ENCODE measurements at places on chromosomes 12 and 14.

DNA sequence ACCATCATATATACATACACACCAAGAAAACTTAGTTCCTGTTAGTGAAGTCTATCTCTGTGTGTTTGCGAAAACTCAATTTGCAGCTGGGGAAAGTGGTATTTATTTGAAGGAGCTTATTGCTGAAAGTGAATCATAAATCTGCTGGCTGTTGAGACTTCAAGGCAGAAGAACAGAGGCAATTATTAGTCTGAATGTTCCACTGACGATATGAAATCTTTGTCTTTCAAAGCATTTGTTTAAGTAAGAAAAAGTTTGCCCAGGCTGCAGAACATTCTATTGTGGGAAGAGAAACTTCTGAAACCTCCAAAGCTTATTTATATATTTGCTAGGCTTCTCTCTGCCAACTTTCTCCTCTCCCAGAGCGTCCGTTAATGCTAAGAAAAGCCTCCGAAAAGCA, 255.7 kb upstream of the TMPO start:
- no peak for DNase-seq

GRCh38 chr12:114834621-114835020, 150.6 kb upstream of the TBX3 start:
- DNase-seq = no peak

DNA sequence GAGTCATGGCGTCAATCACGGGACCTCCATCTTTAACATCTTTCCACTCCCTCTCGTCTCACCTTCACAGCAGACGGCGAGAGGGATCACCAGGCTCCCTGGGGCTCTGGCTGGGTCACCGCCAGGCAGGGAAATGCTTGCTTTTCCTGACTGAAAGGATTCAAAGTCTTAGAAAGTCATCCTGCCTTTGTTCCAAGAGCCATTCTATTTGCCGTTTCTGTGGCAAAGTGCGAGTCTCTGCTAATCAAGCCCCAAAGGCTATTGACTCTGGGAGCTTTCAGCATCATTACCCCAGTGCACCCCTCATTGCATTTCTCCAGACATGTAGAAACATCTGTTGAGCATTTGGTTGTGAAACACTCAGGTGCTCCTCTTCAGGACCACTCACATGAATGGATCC, 69.6 kb downstream of the GSC start:
- DNase-seq = no peak

DNA sequence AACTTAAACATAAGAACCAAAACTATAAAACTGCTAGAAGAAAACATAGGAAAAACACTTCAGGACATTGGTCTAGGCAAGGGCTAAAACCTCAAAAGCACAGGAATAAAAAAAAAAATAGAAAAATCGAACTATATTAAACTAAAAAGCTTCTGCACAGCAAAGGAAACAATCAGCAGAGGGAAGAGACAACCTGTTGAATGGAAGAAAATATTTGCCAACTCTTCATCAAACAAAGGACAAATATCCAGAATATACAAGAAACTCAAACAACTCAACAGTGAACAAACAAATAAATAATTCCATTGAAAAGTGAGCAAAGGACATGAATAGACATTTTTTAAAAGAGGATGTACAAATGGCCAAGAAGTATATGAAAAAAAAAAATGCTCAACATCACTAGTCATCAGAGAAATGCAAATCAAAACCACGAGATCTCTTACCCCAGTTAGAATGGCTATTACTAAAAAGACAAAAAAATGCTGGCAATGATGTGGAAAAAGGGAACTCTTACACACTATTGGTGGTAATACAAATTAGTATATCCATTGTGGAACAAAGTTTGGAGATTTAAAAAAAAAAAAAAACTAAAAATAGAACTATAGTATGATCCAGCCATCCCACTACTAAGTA, 152.0 kb downstream of the NDUFA12 start:
- DNase-seq = no peak

DNA sequence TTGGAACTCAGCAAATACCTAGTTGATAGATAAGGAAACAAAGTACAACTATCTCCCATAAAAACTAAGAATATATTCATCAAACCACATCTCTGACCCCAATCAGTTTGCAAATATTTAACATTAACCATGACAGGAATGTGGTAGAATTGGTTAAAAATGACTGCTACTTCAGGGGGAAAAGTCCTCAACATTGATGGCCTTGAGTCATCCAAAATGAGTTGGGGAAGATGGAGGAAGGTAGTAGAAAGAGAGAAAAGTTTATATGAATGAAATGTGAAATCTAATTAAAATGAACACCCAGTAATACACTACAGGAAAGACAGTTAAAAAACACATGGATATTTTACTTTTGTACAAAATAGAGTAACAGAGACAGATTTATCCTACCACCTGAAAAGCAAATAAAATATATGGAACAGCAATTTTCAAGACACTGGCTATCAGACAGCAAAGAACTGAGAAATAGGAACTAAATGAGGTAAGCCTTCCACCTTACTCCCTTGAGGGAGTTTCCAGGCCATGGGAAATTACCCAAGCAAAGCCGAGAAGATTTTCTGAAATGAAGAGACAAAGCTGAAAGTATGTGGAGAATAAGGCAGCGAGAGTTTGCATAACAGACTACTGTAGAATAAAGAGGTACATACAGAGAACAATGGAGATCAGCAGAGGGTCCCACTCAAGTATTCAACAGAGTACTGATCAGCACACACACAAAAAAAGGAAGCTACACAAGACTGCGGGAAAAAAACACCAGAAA, 49.6 kb downstream of the TC2N start:
- DNase-seq = no peak

DNA sequence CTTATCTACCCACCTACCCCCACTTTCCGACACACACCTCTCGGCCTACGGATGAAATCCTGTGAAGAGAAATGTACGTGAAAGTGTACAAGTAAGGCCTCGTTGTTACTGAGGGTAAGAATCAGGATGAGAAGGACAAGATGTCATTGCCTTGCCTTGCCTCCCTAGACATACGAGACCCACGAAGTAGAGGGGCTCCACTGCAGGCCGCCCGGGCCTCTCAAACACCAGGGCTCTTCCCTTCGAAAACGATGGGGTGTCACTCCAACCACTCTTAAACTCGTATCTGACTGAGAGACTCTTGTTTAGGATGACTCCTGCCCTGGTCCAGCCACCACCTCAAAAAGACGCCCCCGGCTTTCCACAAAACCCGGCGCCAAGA, 498 bp downstream of the RACGAP1 start:
- DNase-seq = no peak

DNA sequence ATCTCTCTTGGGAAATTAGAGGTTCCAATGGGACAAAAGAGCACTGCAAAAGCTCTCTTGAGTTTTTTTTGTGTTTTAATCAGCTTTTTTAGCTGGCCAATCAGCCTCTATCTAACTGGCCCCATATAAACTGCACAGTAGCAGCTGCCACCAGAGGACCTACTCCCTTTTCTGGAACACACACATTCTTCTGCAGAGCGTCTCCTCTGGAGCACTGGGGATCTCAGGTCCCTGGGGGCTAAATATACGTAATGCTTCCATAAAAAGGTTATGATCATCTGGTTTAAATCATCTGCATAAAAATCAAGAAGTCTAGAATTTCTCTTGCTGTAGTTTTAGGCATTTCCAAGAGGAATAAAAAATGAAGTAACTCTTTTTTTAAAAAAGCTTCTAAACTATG, 32.3 kb downstream of the TSPAN8 start:
- no peak for DNase-seq

- no peak for DNase-seq
Observed at GRCh38 chr12:28237423-28237822, 47.2 kb downstream of the CCDC91 start.

GRCh38 chr14:104148433-104149277, 10.3 kb downstream of the KIF26A start:
- peak; percentile 84 for DNase-seq

DNA sequence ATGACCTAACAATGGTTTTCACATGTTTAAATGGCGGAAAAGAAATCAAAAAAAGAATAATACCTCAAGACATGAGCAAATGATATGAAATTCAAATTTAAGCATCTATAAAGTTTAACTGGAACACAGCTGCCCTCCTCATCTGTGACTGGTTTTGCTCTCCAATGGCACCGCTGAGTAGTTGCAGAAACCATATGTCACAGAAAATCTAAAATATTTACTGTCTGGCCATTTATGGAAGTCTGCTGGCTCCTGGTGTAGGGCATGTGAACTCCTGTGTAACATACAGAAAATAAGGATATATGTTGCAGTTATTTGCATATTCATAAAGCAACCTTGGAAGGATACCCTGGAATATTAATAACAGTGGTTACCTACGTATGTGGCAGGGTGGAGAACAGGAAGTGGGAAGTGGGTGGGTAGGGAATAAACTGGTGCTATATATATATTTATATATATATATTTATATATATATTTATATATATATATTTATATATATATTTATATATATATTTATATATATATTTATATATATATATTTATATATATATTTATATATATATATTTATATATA, 48.4 kb downstream of the LTBP2 start:
- no peak for DNase-seq

DNA sequence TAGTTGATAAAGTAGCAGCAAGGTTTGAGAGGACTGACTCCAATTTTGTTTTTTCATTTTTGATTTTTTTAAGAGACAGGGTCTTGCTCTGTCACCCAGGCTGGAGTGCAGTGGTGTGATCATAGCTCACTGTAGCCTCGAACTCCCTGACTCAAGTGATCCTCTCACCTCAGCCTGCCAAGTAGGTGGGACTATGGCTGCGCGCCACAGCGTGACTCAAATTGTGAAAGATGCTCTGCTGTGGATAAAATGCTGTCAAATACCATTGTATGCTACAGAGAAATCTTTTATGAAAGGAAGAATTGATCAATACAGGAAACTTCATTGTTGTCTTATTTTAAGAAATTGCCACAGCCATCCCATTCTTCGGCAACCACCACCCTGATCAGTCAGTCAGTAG, 48.3 kb downstream of the SCN8A start:
- DNase-seq = no peak

- no peak for DNase-seq
Observed at GRCh38 chr12:26244503-26244902, 49.1 kb downstream of the SSPN start.

- DNase-seq = peak; percentile 87
Observed at GRCh38 chr12:124568431-124569374, 1.3 kb upstream of the NCOR2 start.
